ENCODE measurements at places on chromosomes 3 and 15. TPM values are rescaled to one million over a fixed set of nuclear protein-coding genes. Genes with fewer than 3 reads are reported as not detected.

GRCh38 chr3:107531917-107532469, 9.2 kb downstream of the BBX start:
- no peak for DNase-seq

Gene DLEC1
- 3.3 TPM for total RNA-seq

GRCh38 chr3:123984957-123985356, 7.0 kb downstream of the ROPN1 start:
- no peak for DNase-seq

Gene FSTL1
- 193 TPM for total RNA-seq

Gene RPL14
- total RNA-seq: 1,497 TPM

DNA sequence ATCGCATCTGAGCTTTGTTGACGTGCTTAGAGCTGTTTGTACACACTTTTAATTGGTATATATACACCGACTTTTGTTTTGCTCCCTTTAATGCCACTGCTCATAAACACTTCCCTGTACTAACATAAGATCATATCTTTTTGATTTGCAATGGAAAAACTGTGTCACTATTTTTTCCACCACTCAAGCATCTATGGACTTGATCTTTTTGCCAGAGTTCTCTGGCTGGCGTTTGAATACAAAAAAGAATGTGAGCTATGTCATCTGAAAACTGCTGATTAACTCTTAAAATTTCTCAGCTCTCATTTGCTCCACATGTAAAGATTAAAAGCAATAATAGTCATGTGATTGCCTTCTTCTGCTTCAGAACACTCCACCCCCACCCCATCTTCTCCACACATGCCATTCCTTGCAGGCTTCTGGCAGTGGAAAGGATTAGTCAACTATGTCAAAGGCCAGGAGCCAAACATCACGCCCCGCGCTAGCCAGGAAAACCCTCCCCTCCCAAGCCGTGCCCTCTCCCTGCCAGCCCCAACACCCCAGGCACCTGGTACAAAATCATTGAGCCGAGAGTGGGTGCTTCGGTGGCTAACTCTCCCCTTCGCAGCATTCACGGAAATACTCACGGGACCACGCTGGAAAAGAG, 123.4 kb upstream of the MEF2A start:
- no peak for DNase-seq

Gene ZDHHC23
- total RNA-seq: 20.1 TPM

- no peak for DNase-seq
These were observed 8.1 kb downstream of the CTNNB1 start for GRCh38 chr3:41207355-41207754.

DNA sequence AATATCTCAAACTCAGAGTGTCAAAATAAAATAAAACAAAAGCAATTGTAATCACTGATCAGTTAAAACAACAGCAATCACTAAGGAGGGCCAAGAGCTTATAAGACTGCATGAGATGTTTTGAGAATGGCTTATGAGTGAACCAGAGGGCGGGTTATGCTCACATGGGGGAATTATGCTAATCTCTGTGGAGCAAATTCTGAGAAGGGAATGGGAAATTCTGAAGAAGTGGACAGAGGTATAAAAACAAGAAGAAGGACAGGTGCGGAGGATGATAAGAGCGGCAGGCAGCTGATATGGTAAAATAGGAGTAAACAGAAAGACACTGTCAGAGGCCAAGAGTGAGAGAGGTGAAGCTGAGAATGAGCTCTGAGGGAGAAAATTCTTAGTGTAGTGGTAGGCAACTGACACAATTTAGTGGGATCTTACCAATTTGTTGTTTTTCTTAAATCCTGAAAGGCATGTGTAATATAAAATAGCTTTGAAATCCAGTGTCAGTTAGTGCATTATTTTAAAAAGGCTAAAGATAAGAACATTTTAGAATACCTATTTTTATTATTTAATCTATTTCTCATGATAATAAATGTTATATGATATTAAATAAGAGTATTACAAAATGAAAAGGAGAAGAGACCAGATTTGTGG, 133.8 kb downstream of the SPATA16 start:
- DNase-seq: no peak

GRCh38 chr3:129547241-129547640, 4.3 kb downstream of the H1-8 start:
- no peak for DNase-seq

Measured in kidney (tissue), 22 donors.